Kidney (tissue), 22 donors: ENCODE measurements at places on chromosomes 4 and X. TPM values are rescaled to one million over a fixed set of nuclear protein-coding genes. Genes with fewer than 3 reads are reported as not detected.

- DNase-seq, result no peak
Observed at GRCh38 chr4:21470535-21470934, 478.0 kb downstream of the KCNIP4 start.

DNA sequence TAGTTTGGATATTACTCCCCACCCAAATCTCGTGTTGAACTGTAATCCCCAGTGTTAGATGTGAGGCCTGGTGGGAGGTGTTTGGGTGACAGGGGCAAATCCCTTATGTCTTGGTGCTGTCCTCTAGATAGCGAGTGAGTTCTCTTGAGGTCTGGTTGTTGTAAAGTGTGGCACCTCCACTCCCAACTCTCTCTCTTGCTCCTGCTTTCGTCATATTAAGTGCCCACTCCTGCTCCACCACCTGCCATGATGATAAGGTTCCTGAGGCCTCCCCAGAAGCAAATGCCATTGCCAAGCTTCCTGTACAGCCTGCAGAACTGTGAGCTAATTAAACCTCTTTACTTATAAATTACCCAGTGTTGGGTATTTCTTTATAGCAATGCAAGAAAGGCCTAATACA, 944.3 kb downstream of the ADGRL3 start:
- no peak for DNase-seq

- DNase-seq, result no peak
Observed at GRCh38 chr4:20444599-20445337, 193.1 kb downstream of the SLIT2 start.

- peak; percentile 16 for DNase-seq
Observed at GRCh38 chr4:188960411-188961093, 821.3 kb downstream of the TRIML1 start.

DNA sequence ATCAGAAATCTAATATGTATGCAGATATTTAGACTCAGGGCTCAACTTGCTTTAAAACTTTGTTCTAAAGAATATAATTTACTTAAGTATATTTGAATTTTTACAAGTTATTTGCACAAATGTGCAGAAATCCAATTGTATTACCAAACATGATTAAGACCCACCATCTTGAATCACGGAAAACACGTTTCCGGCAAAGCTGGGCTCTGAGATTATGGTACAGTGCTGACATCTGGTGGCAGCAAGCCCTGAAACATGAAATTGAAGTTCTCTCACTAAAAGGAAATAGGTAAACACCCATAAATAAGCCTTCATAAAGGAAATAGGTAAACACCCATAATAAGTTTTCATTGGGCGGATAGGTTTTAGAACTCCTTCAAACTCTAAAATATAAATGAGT, 98.3 kb upstream of the MAOA start:
- peak; percentile 39 for DNase-seq

Gene NWD2
- not detected for polyA plus RNA-seq

Gene APELA
- 1.2 TPM for polyA plus RNA-seq

Gene USP26
- not detected for polyA plus RNA-seq

Gene OCIAD2
- polyA plus RNA-seq, result 277 TPM

Gene USP27X
- 3.3 TPM for polyA plus RNA-seq

Gene ING2
- 17.3 TPM for polyA plus RNA-seq

Gene BST1
- polyA plus RNA-seq, result 19.0 TPM
